ENCODE measurements at places on chromosomes 13 and 19.

- no peak for DNase-seq
Measured at GRCh38 chr13:62583466-62583865, 1167.8 kb upstream of the PCDH20 start.

DNA sequence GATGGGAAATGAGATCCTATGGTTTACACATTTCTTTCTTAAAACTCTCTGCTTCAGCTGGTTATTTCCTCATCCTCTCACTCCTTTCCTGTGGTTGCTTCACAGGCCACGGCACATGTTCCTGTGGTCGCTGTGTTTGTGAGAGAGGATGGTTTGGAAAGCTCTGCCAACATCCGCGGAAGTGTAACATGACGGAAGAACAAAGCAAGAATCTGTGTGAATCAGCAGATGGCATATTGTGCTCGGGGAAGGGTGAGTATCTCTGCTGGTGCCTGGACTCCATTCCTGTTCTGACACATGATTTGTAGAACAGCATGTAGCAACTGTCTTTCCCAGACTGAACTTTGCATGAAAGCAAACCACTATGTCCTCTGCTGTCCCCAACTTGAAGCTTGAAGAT is 254.2 kb downstream of the ITGBL1 start:
- DNase-seq, result no peak

GRCh38 chr13:31866099-31866498 is 126.8 kb downstream of the RXFP2 start:
- no peak for DNase-seq

GRCh38 chr19:6047741-6048251 is 62.5 kb downstream of the RFX2 start:
- DNase-seq, result peak; percentile 61

- no peak for DNase-seq
Measured at GRCh38 chr19:18750295-18750970, 40.7 kb downstream of the COMP start.

- DNase-seq, result no peak
Measured at GRCh38 chr19:45215391-45216191, 29.6 kb downstream of the EXOC3L2 start.

Measured in sciatic nerve (tissue), 2 donors.